ENCODE measurements at places on chromosomes 7 and 10.

DNA sequence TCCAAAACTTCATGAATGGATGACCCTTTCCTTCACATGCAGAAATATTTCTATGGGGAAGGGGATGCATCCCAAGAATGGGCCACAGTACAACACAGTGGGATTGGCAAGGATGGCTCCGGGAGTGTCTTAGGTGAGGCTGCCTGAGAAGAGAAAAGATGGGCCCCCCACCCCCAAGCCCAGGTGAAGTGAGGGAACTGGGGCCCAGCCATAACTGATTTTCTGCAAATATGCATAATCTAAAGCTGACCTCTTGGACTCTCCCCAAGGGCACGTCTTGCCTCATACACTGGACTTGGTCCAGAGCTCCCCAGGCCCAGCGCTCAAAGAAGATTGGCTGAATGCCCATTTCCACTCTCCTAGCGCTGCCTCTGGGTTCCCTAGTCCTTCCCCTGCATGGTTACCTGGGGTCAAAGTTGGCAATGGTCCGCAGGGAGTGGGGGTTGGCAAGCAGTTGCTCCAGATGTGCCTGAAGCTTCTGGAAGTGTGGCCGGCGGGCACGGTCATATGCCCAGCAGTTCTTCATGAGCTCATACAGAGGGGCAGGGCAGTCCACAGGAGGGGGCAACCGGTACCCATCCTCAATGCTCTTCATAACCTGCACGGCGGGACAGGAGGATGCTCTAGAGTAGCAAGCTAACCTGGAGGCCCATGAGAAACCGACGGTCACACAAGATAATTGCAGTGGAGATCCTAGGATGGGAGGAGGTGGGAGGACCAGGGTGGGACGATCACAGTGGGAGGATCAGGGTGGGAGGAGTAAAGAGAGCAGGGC, 12.3 kb downstream of the ZYX start:
- DNase-seq: no peak

- no peak for DNase-seq
Observed at GRCh38 chr10:62374862-62375710, 917 bp downstream of the ZNF365 start.

DNA sequence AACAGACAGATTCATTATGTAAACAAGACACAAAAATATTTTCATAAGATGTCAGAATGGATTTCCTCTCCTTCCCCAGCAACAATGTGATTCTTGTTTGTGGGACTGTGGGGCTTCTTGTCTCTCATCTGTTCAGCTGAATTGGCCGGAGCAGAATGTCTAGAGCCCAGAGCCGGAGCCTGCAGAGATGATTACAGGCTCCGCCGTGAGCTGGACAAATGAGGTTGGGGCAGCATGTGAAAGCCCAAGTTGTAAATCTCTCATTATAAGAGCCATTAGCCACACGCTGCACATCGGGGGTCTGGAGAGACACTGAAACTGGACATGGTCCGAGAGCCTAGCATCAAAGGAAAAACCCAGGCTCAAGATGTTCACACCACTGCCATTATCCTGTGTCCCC, 137.0 kb upstream of the ADAM12 start:
- DNase-seq: no peak

- DNase-seq: no peak
Observed at GRCh38 chr7:83835424-83835823, 186.5 kb upstream of the SEMA3E start.
